ENCODE measurements at places on chromosomes 16 and 17.
A peak's percentile ranks its signal among the peaks of the same experiment; 100 is the strongest.

DNA sequence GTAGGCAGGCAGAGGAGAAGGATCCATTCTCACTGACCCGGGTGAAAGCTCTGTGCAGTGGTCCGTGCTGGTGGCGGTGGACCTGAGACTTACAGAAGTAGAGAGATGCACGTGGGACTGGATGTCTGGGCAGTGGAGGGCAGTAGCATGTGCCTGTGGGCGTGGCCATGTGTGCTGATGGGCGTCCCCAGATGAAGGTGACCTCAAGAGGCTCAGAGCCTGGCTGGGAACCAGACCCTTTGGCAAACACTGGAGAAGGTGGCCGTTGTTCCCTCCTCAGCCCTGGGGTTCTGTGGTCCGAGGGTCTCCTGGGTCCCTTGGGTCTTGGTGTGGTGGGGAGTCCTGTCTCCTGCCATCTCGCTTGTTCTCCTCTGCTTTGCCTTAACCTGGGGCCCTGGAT is 15.6 kb downstream of the WSCD1 start:
- no peak for DNase-seq

GRCh38 chr16:80711406-80711805 is 93.0 kb downstream of the CDYL2 start:
- DNase-seq: no peak

DNA sequence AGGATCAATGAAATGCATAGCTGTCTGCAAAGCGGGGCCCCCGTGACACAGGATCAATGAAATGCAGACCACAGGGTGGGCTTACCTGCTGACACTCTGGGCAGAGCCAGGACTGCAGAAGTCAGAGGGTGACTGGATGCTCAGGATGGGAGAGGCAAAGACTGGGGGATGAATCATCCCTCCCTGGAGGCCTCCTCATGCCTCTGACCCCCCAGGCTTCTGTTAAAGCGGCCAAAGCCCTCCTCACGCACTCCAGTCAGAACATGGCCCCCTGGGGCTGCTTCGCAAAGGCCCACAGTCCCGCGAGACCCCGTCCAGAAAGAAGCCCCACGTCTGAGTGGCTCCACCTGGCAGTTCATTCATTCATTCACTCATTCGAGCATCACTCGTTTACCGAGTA is 38.4 kb upstream of the FOXF1 start:
- no peak for DNase-seq

- DNase-seq: no peak
Observed at GRCh38 chr16:50781043-50781442, 39.2 kb downstream of the CYLD start.

GRCh38 chr16:51165043-51165442 is 14.0 kb upstream of the SALL1 start:
- no peak for DNase-seq

GRCh38 chr16:30472328-30472942 is at the start of gene ITGAL:
ITGAL (plus strand) TSS chr16:30472742; CDS start chr16:30472838, 96 bp downstream.
- peak; percentile 64 for DNase-seq

GRCh38 chr17:17546399-17547185 is 44.9 kb downstream of the PEMT start:
- DNase-seq: no peak

DNA sequence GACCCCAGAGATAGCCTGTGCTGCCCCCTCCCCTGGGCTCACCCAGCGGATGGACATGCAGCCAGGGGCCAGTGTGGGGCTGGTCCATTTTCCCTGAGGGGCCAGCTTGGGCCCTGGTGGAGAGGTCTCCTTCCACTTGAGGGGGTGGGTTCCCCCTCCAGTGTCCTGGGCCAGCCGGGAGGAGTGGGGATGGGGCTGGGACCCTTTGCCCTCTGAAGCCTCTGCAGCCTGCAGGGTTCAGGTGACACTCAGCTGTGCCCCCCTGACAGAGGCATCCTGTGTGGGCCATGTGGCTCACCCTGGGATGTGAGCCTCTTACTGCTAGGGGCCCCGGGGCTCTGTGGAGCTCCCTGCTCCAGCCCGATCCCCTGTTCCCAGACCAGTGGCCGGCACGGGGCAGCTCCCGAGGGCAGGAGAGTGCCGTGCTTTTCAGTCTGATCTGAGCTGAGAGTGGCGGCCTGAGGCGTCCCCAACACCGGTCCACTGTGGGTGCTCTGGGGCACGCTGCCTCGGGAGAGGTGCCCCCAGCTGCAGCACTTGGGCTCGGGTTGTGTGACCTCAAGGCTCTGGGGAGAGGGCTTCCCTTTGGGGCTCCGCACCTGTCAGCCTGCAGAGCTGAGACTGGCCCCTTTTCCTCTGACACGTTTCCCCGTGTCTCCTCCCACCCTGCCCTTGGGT is 439 bp upstream of the GNG13 start:
- DNase-seq: no peak

GRCh38 chr17:35612924-35613521 is 25.9 kb downstream of the AP2B1 start:
- no peak for DNase-seq

DNA sequence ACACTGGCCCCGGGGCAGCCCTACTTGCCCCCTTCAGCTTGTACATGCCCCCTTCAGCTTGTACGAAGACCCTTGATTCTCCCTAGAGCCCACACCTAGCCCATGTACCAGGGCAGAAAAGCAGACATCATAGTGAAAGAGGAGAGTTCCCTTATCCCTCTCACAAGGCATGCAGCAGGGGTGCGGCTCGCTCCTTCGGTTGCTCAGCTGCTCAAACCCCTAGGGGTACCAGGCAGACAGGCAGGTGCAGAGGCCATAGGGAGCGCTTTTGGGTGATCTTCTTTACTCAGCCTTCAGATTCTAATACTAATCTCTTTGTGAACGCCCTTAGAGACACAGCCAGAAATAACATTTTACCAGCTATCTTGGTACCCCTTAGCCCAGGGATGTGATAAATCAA is 286.3 kb downstream of the NPIPA8 start:
- DNase-seq: no peak

DNA sequence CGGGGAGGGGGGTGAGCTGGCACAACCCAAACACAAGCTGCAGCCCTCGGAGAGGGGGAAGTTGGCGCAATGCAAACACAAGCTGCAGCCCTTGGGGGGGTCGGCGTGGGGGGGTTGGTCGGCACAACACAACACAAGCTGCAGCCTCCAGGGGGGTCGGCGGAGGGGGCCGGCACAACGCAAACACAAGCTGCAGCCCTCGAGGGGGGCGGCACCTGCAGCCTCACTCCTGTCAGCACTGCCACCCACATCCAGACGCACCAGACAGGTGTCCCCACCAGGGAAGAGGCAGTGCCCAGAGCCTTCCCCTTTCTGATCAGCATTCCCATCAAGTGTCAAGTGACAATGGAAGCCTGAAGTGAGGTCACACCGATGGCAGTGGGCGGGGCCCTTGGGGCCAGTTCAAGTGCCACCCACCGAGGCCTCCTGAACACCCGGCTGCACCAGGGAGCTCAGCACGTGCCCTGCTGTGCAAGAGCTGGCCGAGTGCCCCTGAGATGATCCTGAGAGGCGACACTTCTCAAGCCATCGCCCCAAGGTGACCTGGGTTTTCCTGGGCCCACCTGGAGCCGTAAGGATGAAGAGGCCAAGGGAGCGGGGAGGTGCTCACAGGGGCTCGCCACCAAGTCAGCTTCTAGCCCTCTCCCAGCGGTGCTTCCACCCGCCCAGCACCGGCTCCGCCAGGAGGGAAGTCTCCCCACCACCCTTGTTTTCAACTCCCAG is 59.3 kb downstream of the KLHDC4 start:
- no peak for DNase-seq

- no peak for DNase-seq
Observed at GRCh38 chr17:7407082-7407481, 563 bp upstream of the NLGN2 start.

DNA sequence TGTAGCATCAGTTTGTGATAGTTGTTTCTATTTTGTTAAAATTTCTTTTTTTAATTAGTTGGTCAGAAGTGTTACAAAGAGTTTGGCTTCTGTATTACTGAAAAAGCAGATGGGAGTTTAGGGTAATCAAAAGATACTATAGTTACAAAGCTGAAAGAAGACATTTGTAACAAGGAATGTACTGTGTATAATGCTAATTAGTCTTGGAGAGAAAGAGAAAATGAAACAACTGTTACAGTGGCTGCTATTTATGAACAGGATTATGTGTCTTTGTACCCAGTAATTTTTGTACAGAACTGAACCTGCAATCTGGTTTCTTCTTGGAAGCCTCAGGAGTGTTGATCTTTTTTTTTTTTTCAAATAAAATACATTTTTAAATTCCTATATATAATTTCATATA is 14.3 kb downstream of the GDPD1 start:
- no peak for DNase-seq

DNA sequence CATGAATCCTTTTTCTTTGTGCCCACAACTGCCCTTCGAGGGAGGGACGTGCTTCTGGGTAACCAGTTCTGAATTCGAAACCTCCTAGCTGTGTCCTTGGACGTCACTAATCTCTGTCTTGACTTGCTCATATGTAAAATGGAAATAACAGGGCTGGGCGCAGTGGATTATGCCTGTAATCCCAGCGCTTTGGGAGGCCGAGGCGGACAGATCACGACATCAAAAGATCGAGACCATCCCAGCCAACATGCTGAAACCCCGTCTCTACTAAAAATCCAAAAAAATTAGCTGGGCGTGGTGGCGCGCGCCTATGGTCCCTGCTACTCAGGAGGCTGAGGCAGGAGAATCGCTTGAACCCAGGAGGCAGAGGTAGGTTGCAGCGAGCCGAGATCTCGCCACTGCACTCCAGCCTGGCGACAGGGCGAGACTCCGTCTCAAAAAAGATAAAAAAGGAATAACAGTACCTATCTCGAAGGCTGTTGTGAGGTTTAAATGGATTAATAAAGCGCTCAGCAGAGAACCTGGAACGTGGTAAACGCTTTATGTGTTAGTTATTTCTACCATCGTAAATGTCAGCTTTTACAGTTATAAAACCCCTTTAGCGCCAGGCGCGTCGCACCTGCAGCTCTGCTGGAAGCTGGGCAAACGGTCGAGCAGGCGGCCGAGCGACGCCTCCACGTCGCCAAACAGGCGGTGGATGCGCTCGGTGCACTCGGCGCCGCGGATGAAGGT is 641 bp downstream of the COG8 start:
- DNase-seq: no peak

DNA sequence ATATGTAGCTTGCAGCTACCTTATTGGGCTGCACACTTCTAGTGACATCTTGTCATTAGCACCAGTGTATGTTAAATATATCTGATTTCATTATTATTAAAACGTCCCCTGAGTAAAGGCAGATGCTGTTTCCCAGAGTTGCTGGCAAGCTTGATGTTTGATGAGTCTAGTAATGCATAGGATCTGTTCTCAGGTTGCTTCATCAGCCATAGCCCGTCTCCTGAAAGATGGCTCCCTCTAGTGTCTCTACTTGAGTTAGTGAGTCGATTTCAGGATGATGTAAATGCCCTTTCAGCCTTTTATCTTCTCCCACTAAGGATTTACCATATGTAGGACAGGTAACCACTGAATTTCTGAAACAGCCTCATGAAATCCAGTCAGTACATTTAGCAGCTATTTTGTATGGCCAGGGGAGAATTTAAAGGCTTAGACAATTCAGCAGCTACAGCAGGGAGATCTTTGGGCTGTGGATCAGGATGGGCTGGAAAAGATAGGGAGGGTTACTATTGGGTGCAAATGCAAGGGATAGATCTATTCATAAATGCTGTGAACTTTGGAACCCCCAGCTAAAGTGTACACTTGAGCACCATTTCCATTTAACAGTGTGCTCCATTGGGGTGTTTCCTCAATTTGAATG is 376.3 kb downstream of the CNTNAP4 start:
- DNase-seq: no peak

DNA sequence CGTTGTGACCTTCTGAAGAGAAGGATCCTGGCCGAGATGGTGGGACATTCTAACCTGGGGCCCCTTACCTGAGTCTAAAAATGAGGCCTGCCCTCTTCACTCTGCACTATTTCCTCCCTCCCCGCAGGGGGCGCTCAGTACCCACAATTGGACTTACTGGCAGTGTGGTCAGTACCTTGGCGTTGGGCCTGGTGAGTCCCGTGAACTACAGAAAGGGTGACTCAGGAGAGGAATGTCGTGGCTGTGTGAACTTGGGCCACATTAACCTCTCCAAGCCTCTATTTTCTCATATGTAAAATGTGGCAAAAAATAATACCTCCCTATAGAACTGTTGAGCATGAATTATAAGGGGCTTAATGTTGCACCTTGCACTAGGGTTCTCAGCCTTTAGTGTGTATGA is 3.9 kb downstream of the RSAD1 start:
- DNase-seq: peak; percentile 75
